ENCODE measurements at places on chromosomes 13 and 19. TPM values are rescaled to one million over a fixed set of nuclear protein-coding genes. Genes with fewer than 3 reads are reported as not detected.

DNA sequence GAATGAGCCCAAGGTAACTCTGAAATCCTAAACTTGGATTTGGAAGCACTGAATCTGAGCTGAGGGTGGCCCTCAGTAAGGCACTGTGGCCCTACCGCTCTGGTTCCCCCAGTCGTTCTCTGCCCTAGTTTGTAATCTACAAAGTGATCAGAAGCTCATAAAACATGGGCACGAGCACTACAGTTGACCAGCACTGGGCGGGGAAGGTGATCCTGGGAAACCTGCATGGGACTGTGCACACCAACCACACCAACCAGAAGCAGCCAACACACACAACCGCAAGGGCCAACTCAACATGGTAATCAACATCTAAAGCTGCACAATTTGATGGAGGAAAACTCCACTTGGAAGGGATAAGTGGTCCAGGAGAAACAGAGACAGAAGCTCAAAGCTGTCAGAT is 22.9 kb downstream of the SLC7A1 start:
- no peaks in the 10 kb centered on the region for H3K27me3 ChIP-seq
- H3K4me3 ChIP-seq, result no peak overlapping the region
- no peaks in the 10 kb centered on the region for H3K36me3 ChIP-seq
- H3K4me1 ChIP-seq, result peaks cover 31% of the 10 kb centered on the region

GRCh38 chr13:48626077-48626449 is 27.7 kb upstream of the CYSLTR2 start:
- H3K4me3 ChIP-seq, result no peak overlapping the region
- H3K27me3 ChIP-seq, result no peaks in the 10 kb centered on the region
- no peak for DNase-seq
- H3K36me3 ChIP-seq, result no peaks in the 10 kb centered on the region
- H3K4me1 ChIP-seq, result no peaks in the 10 kb centered on the region

- no peak overlapping the region for H3K4me3 ChIP-seq
- no peaks in the 10 kb centered on the region for H3K27me3 ChIP-seq
- DNase-seq, result no peak
- peaks cover 27% of the 10 kb centered on the region for H3K4me1 ChIP-seq
Observed at GRCh38 chr19:13132471-13133180, 14.6 kb downstream of the NACC1 start.

Gene UNC13A
- 0.16 TPM for total RNA-seq

Gene NCAN
- total RNA-seq, result not detected

GRCh38 chr13:92994056-92994455 is 232.6 kb upstream of the GPC6 start:
- no peaks in the 10 kb centered on the region for H3K27me3 ChIP-seq
- no peak overlapping the region for H3K4me3 ChIP-seq
- no peaks in the 10 kb centered on the region for H3K36me3 ChIP-seq
- H3K4me1 ChIP-seq, result no peaks in the 10 kb centered on the region
- no peak overlapping the region for H3K27ac ChIP-seq

DNA sequence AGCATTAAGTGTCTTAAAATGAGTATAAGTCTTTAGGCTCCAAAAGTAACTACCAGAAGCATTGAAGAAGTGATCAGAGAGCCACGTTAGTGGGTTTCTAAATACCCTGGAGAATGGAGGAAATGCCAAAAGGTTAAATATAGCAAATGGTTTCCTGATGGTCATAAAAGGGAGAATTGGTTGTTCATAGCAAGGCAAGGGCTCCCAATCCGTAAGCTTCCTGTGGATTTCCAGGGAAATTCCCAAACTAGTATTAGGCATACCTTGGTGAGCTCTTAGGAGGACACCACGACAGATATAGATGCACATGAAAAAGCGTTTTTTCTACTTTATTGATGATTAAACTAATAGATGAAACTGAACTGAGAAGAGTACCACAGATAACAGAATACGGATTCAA is 410.9 kb downstream of the FOXO1 start:
- H3K36me3 ChIP-seq, result no peaks in the 10 kb centered on the region
- no peaks in the 10 kb centered on the region for H3K27me3 ChIP-seq
- DNase-seq, result no peak
- H3K27ac ChIP-seq, result no peak overlapping the region
- no peak overlapping the region for H3K4me3 ChIP-seq
- no peaks in the 10 kb centered on the region for H3K4me1 ChIP-seq

Gene SIGLEC10
- total RNA-seq, result 2.5 TPM

DNA sequence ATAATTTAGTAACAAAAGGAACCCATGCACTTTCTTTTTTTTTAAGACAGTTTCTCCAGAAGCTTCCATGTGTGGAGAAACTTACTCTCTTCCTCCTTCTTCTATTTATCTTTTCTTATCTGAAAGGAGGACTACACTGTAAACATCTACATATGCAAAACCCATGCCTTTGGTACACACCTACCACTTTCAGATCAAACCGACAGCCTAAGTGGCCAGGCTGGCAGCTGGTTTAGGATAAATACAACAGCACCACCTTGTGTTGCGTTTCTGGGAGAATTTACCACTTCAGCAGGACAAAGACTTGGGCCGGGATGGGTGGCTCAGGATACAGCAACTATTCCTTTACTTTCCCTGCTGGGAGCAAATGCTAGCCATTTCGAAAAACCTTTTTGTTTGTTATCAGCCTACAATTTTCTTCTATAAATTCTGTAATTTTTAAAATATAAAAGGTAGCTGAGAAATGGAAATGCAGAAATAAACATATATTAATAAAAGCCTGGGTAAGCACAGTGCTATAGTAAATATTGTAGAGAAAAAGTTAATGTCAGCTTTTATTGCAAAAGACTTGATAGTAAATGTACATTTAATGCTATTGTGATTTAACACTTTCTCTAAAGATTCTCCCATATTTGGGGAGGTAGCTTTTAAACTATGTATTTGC is 94.0 kb upstream of the RFC3 start:
- no peak overlapping the region for H3K4me3 ChIP-seq
- no peaks in the 10 kb centered on the region for H3K36me3 ChIP-seq
- no peaks in the 10 kb centered on the region for H3K27me3 ChIP-seq
- peak overlapping the region; percentile 72 for H3K27ac ChIP-seq
- peak; percentile 90 for DNase-seq

Gene ZNF331
- total RNA-seq, result 26.8 TPM

- H3K4me1 ChIP-seq, result peaks cover 96% of the 10 kb centered on the region
- H3K27ac ChIP-seq, result no peak overlapping the region
- H3K4me3 ChIP-seq, result no peak overlapping the region
- no peaks in the 10 kb centered on the region for H3K36me3 ChIP-seq
- no peaks in the 10 kb centered on the region for H3K27me3 ChIP-seq
Observed at GRCh38 chr13:98486412-98486811, 90.5 kb downstream of the STK24 start.

DNA sequence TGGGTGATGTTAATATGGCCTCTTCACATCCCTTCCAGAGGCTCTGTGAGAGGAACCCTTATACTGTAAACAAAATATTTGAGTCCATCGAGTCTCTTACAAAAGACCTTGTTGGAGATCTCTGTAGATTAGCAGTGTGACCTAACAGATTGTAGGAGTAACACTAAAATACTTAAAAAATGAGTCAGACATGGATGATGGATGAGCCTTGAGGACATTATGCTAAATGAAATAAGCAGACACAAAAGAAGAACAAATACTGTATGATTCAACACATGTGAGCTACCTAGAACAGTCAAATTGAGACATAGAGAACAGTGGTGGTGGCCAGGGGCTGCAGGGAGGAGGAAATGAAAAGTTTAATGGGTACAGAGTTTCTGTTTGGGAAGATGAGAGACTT is 152.2 kb upstream of the UBL3 start:
- H3K4me3 ChIP-seq, result no peak overlapping the region
- H3K36me3 ChIP-seq, result no peaks in the 10 kb centered on the region
- H3K4me1 ChIP-seq, result no peaks in the 10 kb centered on the region
- no peak for DNase-seq
- no peaks in the 10 kb centered on the region for H3K27me3 ChIP-seq

Gene HPN
- 0.36 TPM for total RNA-seq

DNA sequence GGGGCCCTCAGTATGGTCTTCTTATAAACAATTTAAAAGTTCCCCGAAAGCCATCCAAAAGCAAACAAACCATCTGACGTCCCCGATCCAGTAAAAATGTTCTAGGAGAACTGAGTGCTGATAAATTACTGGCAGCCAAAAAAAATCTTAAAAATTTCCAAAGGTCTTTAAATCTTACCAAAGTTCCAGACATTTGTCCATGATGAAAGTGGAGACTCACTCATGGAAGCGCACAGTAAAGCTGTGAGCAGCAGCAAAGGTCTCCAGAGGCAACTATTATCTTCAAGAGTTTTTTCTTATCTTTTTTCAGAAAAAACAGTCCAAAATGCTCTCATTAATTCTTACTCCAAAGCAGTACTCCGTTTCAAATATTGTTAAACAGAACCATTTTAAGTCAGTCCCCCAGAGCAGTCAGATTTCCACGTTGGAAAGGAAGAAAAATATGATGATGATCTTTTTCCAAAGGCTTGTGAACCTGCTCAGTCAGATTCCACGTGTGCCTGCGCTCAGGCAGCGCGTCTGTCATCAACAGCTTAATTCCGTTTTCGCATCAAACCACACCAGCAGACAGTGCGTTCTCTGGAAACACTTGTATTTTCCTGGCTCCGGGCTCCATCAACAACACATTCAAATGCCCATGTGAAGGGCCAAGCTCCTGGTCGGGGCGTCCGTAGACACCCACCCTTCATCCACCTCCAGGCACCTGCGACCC is 85.4 kb downstream of the COL4A1 start:
- no peak overlapping the region for H3K4me3 ChIP-seq
- H3K36me3 ChIP-seq, result no peaks in the 10 kb centered on the region
- H3K4me1 ChIP-seq, result peaks cover 83% of the 10 kb centered on the region
- DNase-seq, result no peak
- peak overlapping the region; percentile 91 for H3K27ac ChIP-seq
- no peaks in the 10 kb centered on the region for H3K27me3 ChIP-seq

Gene ZNF763
- total RNA-seq, result 2.6 TPM

Gene LILRB1
- total RNA-seq, result 2.1 TPM

Gene MEIOSIN
- total RNA-seq, result not detected

DNA sequence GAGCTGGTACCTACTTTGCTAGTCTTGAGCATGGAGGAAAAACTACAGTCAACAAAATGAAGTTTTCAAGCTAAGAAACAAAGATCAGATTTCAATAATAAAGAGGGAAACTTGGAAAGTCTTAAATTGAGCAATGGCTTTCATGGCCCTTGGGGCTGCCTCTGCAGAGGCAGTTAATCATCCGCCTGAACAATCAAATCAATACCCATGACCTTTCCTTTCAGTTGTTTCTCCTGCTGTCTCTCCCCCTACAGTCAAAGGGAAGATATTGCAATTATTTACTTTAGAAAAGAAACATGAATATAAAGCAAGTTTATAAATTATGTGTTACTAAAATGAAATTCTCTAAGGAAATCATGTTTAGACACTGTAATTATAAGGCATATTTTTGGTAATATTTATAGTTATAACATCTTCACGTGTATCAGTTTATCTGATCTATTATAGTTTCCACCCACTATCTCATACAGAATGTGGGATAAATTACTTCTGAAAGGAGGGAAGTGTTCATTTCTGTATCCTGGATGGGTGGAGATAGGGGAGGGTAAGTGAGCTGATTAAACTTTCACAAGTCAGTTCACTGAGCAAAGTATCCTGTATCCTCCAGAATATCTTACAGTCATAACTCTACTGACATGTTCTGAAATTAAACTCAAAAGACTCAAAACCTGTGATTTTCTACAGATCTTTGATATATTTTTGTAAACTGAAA is 72.4 kb upstream of the TSC22D1 start:
- no peaks in the 10 kb centered on the region for H3K4me1 ChIP-seq
- no peak overlapping the region for H3K4me3 ChIP-seq
- no peak for DNase-seq
- no peaks in the 10 kb centered on the region for H3K36me3 ChIP-seq

Gene ZIC5
- total RNA-seq, result not detected

DNA sequence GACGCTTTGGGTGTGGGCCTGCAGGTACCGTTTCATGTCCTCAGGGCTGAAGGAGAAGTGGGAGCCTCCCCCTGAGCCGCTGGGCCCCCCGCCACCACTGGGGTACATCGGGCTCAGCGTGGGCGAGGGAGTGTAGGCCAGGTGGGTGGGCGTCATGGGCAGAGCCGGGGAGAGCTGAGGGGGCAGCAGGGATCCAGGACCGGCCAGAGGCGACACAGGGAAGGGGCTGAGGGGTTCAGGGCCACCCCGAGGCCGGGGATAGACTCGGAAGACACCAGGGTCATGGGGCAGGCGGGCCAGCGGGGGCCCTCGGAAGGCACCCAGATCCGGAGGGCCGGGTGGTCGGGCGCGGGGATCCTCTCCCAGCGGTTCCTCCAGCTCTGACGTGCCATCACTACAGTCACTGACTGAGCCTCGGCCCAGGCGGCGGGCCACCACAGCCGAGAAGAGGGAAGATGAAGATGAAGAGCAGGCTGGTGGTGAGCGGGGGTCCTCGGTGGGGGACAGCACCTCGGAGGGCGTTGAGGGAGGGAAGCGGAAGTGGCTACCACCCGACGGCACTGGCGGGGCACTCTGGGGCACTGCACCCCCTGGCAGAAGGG is 5.7 kb downstream of the ERF start:
- peaks cover 58% of the 10 kb centered on the region for H3K4me1 ChIP-seq
- H3K27ac ChIP-seq, result peak overlapping the region; percentile 100
- peaks cover 19% of the 10 kb centered on the region for H3K36me3 ChIP-seq
- DNase-seq, result no peak
- H3K4me3 ChIP-seq, result no peak overlapping the region
- H3K27me3 ChIP-seq, result no peaks in the 10 kb centered on the region

- H3K4me3 ChIP-seq, result no peak overlapping the region
- peaks cover 66% of the 10 kb centered on the region for H3K36me3 ChIP-seq
- no peaks in the 10 kb centered on the region for H3K27me3 ChIP-seq
- H3K4me1 ChIP-seq, result peaks cover 13% of the 10 kb centered on the region
- no peak for DNase-seq
Observed at GRCh38 chr13:98886587-98887230, 91.2 kb downstream of the DOCK9 start.

- no peak overlapping the region for H3K27ac ChIP-seq
- peaks cover 5% of the 10 kb centered on the region for H3K4me1 ChIP-seq
- DNase-seq, result no peak
- H3K4me3 ChIP-seq, result no peak overlapping the region
- H3K27me3 ChIP-seq, result no peaks in the 10 kb centered on the region
- no peaks in the 10 kb centered on the region for H3K36me3 ChIP-seq
Observed at GRCh38 chr13:32911506-32911905, 104.7 kb upstream of the KL start.

Measured in sigmoid colon (tissue), 7 donors.